ENCODE measurements at places on chromosomes 6 and 20.

DNA sequence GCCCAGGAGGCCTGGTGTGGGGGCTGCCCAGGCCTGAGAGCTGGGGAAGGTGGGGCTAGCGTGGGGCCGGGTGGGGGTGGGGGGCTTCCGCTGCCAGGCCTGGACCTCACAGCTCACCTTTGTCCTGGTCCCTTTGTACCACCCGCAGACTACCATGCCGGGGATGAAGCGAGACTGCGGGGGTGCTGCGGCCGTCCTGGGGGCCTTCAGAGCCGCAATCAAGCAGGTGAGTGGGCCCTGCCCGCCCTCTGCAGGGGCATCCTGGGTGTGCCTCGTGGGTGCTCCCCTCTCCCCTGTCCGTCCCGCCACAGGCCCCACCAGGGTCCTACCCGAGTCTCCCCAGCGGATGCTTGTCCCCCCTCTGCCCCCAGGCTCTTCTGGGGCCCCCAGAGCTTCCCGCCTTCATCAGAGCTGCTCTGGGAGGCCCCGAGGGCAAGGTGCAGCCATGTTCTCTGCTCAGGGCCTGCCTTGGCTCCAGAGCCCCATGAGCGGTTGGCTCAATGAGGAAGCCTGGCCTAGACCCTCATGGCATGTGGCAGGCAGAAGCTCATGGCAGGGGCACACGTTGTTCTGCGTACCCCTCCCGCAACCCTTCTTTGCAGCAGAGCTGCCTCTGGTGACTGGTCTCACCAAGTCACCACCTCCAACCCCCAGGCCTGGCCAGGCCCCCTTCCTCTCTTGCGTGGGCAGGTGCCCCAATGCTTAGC lies 14.5 kb downstream of the NPEPL1 start:
- DNase-seq: no peak

GRCh38 chr6:151499551-151499950 lies 5.7 kb downstream of the CCDC170 start:
- no peak for DNase-seq

GRCh38 chr6:82138075-82138791 lies 109.3 kb downstream of the IBTK start:
- DNase-seq: no peak

GRCh38 chr6:138084904-138085838 lies 22.0 kb downstream of the PERP start:
- no peak for DNase-seq

DNA sequence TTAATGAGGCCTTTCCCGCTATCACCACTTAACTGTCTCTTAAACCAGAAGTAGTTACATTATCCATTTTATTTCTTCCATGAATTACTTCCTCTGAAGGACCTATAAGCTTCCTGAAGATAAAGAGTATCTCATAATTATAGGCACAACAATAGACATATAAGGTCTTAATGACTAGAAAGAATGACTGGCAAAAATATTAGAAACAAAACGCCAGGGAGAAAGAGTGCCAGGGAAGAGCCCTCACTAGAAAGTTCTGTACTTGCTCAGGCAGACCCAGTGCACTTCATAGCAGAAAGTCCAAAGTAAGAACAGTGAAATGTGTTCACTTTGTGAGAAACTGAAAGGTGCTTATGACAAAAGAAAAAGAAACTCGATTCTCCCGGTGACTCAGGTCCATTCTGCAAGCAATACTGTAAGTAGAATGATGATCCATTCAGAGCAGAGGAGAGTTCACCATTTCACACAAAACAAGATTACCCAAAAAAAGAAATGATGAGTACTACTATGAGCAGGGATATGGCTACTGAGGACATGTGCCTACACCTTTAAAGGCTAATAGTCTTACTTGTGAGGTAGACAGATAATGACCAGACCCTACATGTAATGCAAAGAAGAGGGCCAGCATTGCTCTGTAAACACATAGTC lies 5.5 kb downstream of the ZNF334 start:
- DNase-seq: no peak

GRCh38 chr20:19370076-19371075 lies 157.9 kb downstream of the SLC24A3 start:
- DNase-seq: no peak

DNA sequence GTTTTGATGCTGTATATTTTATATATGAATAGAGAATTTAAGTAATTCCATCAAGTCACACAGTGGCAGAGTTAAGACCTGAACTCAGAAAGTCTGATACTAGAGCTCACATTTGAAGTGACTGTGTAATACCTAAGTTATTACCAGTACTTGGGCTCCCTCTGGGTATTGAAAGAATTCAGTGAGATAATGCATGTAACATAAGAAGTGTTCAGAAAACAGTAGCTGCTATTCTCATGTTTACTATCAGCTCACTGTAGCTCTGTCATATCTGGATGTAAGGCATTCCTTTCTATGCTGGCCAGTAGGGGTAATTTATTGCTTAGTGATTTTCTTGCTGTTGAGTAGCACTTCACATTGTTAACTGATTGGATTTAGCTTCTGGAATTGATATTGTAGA lies 44.6 kb downstream of the NKX2-4 start:
- DNase-seq: no peak

DNA sequence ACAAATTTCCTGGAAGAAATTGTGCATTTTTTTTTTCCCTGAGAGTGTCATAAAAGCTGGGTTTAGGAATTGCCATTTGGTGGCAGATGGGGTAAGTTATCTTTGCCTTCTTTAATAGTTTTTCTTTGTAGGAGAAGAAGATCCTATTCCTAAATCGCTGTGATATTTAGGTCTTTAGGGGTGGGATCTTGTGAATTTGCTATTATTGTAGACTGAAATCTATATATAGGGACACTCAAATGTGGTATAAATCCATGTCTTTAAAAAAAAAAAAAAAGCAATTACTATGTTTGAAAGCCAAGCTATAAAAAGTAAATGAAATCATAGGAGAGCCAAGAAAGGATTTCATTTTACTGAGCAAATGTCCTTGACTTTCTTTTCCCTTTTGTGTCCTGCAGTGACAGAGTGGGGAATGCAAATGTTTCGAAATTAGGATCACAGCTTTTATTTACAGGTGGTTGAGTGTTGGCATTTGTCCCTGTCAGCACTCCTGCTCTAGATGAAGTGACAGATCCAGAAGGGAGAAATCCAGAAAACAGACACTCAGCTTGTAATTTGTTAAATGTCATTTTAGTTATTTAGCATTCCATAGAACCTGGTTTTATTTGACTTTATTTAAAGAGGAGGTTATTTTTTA lies 29.4 kb downstream of the TIAM2 start:
- no peak for DNase-seq

DNA sequence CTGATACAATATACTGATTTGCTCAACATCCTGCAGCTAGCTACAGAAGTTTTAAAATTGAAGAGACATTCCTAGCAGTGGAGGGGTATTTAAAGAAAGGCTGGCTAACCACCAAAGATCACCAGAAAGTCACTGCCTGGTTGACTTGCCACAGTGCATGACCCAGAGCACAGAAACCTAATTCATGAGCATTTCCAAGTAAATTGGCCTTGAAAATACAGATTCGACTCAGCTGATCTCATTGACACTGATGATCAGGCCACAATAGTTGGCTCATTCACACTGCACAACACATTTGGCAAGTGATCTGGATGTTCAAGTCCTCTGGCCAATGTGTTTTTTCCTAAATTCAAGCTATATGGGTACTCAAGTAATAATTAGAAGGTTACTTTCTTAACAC lies 13.3 kb upstream of the TDRD6 start:
- no peak for DNase-seq

DNA sequence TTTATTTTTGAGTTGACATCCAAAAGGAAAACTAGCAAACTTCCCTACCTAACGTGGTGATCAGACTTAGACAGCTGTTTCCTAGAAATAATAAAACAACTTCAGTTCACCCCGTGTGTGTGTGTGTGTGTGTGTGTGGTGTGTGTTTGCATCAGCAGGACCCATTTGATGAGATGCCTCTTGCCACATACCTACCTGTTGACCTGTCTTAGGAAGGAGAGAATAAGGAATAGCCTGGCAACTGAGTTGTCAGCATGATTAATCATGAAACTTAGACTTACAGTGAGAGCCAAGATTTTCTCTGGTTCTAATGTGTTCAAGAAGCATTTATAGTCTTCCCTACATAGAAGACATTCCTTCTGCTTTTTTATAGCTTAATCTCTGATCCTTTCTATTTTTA lies 16.1 kb upstream of the PBOV1 start:
- DNase-seq: no peak

DNA sequence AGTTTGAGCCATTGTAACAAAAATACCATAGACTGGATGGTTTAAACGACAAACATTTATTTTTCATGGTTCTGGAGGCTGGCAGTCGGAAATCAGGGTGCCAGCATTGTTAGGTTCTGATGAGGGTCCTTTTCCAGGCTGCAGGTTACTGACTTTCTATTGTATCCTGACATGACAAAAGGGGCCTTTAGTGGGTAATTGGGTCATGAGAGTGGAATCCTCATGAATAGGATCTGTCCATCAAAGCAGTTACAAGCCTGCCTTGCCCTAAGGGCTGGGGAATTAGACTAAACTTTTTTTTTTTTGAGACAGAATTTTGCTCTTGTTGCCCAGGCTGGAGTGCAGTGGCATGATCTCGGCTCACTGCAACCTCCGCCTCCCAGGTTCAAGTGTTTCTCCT lies 347.9 kb upstream of the TSHZ2 start:
- no peak for DNase-seq

DNA sequence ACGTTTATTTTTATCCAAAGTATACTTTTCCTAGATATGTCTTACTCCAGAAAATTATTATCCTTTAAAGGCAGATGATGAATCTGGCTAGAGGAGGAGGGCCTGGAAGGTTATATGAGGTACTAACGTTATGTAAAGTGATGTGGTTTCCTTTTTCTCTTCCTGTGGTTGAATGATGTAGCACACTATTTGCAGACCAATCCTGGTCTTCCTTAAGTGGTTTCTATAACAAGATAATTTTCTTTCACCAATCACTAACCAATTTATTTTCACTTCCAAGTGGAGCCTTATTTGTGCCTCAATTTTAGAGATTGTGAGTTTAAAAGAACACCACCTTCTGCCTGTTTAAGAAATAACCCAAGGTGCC lies 154.6 kb upstream of the SOX4 start:
- no peak for DNase-seq

DNA sequence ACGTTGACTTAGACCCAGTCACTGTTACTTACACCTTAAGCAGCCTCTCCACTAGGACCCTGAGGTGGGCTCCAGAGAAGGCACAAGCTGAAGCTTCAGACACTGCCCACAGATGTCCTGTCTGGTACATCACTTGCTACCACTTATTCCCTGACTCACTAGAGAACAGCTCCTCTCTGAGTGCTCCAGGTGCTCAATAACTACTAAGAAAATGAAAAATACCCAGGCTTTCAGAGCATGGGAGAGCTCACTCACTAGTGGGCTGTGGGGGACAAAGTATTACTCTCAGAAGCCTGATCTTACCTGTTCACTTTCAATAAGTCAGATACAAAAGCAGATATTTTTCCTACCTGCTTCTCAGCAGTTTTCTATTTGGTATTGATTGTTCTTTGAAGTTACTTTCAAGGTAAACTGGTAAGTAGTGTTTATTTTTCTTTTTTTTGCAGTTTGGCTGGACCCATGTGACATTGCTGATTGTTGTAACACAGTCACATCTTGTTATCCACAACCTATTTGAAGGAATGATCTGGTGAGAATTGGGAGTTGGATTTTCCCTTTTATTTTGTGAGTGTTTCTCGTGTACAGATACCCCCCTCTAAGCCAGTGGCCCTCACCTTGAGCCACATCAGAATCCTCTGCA lies 55.9 kb downstream of the CDS2 start:
- no peak for DNase-seq

- DNase-seq: peak; percentile 95
Observed at GRCh38 chr6:166382933-166383801, at the start of gene MPC1. TSS of gene MPC1 (minus strand) at chr6:166382940. CDS start at chr6:166382876, 64 bp downstream.

DNA sequence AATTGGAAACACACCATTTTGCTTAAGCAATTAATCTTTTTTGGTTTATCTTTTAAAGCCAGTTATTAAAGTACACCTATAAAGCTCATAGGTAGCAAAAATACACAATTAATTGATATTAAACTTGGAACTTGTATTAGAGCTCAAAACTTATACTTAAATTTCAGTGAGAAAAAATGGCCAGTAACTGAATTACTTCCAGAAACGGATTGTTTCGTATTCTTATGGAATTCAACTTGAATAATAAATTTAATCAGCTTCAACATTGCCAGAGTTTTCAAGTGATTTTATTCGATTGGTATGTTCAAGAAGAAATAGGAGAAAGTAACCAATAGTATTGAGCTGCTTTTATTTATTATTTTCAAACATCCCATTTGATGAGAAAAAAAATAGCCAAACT lies 112.7 kb upstream of the PDE10A start:
- DNase-seq: no peak

DNA sequence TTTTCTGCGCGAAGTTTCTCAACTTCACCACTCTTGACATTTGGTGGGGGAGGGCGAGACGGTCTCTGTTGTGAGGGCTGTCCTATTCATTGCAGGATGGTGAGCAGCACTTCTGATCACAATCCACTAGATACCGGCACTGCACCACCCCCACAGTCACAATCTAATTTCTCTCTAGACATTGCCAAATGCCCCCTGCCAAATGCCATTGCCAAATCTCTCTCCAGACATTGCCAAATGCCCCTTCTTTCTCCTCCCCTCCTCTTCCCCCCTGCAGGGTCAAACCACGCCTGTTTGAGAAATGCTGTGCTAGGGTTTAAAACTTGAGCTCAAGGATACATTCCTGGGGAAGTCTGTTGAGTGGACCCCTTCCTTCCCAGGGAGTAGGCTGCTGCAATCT lies 603.5 kb upstream of the CDH4 start:
- DNase-seq: no peak

DNA sequence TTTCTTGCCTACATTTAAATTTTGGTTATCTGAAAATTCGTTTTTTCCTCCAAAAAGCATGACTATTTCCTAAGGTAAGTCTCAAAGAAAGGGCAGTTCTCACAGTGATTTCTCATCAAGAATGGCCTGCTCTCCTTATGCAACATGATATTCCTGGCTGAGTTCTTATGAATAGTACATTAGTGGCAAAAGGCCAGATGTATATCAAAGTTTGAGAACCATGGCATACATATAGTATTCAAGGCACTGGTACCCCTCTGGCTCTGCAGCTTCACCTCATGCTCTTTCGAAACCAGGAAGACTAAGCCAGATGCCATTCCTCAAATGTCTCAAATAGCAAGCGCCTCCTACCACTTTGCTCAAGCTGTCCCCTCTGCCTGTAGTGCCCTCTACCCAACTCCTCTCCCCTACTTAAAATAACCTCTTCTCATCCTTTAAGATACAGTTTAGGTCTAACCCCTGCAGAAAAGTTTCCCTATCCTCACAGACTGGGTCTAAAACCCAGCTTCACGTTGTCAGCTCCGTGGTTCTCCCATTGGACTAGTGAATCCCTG lies 280.3 kb downstream of the HACE1 start:
- no peak for DNase-seq

GRCh38 chr20:15673206-15673605 lies 900.0 kb downstream of the KIF16B start:
- no peak for DNase-seq

GRCh38 chr20:56839786-56840185 lies 210.7 kb downstream of the TFAP2C start:
- no peak for DNase-seq

DNA sequence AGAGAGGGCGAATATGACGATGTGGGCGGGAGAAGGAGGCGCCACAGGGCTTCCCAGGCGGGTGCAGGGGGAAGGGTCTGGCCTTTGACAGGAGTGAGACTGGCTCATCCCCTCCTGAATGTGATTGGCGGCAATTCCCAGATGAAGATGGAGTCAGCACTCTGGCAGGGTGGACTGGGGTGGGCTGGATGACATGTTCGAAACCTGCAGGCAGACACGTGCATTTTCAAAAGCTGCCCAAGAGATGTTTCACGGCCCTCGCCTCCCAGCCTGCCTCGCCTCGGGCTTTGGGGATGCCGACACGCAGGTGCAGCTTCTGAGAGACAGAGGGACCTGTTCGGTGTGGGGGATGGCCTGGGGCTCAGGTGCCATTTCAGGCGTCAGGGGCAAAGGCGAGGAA lies 66.8 kb upstream of the AFDN start:
- DNase-seq: no peak

Measured in activated naive CD4-positive, alpha-beta T cell treated with Interleukin-2 at 50 U/mL for 16 hours (primary cell).